SJCRH30 (cell line): ENCODE measurements at places on chromosomes 3 and 15. TPM values are rescaled to one million over a fixed set of nuclear protein-coding genes. Genes with fewer than 3 reads are reported as not detected.

Gene ATR
- total RNA-seq: 31.0 and 33.1 TPM in 2 replicates

Gene ACY1
- 24.5 and 26.2 TPM in 2 replicates for total RNA-seq

DNA sequence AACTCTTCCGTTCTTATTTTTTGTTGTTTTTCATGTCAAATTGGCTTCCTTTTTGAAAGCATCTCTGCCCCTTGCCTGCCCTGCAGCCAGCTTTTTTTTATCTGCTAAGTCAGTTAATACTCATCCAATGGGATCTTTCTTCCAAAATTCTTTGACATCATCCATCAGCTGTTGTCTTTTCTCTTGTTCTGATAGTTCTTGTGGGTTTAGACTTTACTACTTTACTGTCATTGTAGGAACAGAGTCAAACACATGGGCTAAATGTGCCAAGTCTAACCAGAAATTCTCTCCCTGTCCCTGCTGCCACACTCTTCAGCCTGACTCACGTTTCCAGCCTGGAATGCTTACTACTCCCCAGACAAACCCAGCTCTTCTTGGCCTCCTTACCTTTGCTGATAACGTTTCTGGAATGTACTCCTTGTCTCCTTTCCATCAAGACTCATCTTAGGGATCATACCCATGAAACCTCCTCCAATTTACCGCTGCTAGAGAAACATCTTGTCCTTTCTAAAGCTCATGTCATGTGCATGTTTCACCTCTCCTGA, 10.7 kb upstream of the VPS8 start:
- no peaks in the 10 kb centered on the region for H3K27me3 ChIP-seq
- H3K27ac ChIP-seq: no peak overlapping the region
- DNase-seq: no peak
- no peak overlapping the region for H3K4me3 ChIP-seq
- no peaks in the 10 kb centered on the region for H3K36me3 ChIP-seq
- peaks cover 13% of the 10 kb centered on the region for H3K4me1 ChIP-seq

DNA sequence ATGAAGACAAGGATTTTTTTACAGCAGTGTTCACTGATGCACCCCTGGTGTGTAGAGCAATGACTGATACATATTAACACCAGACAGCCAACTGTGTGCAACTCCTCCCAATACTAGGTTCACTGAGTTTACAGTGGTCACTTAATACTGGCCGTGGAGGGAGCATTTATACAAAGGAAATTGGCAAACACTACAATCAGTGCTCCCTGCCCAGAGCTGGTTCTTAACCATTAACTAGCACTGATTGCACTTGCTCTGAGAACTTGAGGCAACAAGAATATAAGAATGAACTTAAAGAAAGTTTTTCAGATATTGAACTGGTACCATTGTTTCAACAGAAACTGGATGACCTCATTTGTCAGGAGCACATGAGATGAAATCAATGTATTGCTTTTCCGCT, 110.6 kb downstream of the MAGI1 start:
- no peak overlapping the region for H3K4me3 ChIP-seq
- H3K27me3 ChIP-seq: no peaks in the 10 kb centered on the region
- DNase-seq: no peak
- H3K36me3 ChIP-seq: no peaks in the 10 kb centered on the region
- peaks cover 6% of the 10 kb centered on the region for H3K4me1 ChIP-seq

DNA sequence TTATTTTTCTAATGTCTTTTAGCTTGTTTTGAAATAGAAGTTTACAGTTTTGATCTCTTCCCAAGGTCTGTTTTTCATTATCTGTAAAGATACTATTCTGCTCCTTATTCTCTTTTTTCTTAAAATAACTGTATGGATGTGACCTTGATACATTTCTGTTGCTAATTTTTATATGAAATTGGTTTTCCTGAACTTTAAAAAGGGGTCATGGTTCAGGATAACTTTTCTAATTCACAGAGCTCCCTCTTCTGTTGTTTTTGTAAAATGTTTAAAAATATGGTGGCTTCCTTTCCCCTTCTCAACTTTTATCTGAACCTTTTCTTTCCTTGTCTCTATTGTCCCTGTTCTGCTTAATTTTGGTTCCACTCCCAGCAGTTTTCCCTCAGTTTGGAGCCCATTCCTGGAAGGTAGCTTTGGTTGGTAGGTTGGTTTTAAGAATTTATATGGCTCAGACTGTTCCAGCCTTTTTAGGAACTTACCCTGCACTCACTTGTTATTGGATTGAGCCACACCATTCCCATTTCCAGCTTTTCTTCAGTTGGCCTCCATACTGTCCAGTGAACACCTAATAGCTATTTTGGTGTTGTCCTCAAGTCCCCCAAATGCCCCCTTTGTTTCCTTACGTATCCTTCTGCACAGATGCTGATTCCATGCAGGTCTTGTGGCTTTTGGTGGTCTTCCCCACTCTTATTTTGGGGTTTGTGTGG, 70.3 kb downstream of the SLMAP start:
- H3K4me3 ChIP-seq: no peak overlapping the region
- H3K36me3 ChIP-seq: no peaks in the 10 kb centered on the region
- H3K27ac ChIP-seq: no peak overlapping the region
- no peak for DNase-seq
- H3K4me1 ChIP-seq: peaks cover 3% of the 10 kb centered on the region; the same call in 1 of the 2 replicates

DNA sequence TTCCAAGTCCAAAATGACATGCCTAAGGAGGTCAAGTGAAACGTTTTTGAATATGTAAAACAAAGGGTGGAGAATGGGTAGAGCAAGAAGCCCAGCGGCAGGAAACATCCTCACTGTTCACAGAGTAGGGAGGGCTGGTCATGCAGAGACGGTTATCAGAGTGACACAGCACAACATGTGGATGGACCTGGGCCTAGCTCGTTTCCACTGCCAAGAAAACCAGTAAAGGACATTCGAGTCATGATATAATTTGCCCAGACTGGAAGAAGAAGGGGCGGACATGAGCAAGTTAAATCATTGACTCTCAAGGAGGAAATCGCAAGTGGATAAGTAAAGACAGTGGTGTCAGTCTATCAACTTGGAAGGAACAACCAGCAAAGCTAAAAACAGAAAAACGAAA, 89.3 kb downstream of the LRIG1 start:
- H3K4me3 ChIP-seq: no peak overlapping the region
- no peaks in the 10 kb centered on the region for H3K27me3 ChIP-seq
- no peaks in the 10 kb centered on the region for H3K4me1 ChIP-seq

Gene SRGAP3
- not detected in 2 replicates for total RNA-seq

Gene PATL2
- total RNA-seq: 0.20 TPM in 1 of 2 replicates, not detected in the other

DNA sequence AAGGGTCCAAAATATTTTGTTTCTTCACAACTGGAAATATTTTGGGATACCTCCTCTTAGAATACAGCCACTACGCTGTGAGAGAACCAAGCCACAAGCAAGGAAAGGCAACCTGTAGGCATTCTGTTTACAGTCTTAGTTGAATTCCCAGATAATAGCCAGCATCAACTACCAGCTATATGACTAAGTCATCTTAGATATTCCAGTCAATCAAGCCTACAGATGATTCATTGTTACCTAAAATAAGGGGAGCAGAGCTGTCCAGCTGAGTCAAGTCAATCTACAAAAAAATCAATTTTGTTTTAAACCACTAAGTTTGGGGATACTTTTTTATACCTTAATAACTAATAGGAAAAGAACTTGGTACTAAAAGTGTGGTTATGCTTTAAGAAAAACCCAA, 526.4 kb upstream of the DPPA4 start:
- no peaks in the 10 kb centered on the region for H3K36me3 ChIP-seq
- H3K4me3 ChIP-seq: no peak overlapping the region
- H3K27ac ChIP-seq: no peak overlapping the region

DNA sequence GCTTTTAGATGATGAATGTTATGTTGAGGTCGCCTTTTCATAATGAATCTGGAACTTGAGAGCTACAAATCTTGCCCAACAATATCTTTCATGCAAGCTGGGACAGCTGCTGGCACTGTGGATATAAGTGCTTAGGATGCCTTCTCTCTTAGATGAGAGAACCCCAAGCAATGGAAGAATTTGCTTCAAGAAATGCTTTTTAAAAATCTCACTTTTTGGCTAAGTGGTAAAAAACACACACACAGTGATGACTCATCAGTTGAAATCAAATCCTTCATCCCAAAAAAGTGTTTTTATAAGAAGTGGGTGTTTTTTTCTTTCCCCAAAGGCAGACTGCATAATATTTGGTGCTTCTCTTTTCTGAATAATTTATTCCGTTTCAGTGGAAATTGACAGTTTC, 38.4 kb upstream of the GALNT15 start:
- H3K36me3 ChIP-seq: no peaks in the 10 kb centered on the region
- DNase-seq: no peak
- H3K4me1 ChIP-seq: no peaks in the 10 kb centered on the region
